Stimulated activated CD8-positive, alpha-beta memory T cell treated with anti-CD3 and anti-CD28 coated beads, Interleukin-7, amount 100 ng/mL, for 1 hour (primary cell): ENCODE measurements at places on chromosomes 7 and 10.

DNA sequence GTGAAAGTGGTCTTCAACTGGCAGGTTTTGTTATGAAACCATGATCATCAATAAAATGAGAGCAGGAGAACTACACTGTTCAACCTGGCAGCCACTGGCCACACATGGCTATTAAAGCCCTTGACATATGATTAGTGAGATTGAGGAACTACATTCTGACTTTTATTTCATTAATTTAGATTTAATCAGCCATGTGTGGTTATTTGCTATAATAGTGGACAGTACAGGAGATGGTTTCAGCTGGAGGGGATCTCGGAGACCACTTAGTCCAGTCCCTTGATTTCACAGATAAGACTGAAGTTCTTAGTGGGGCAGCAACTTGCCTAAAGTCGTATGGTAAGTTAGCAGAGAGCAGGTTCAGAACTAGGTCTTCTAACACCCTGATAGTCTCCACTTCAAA is 111.7 kb upstream of the BMPER start:
- no peak for DNase-seq

- no peak for DNase-seq
Measured at GRCh38 chr10:112141292-112141691, 42.3 kb downstream of the GPAM start.

GRCh38 chr7:151185762-151186639 is 1.0 kb downstream of the ASB10 start:
- no peak for DNase-seq

DNA sequence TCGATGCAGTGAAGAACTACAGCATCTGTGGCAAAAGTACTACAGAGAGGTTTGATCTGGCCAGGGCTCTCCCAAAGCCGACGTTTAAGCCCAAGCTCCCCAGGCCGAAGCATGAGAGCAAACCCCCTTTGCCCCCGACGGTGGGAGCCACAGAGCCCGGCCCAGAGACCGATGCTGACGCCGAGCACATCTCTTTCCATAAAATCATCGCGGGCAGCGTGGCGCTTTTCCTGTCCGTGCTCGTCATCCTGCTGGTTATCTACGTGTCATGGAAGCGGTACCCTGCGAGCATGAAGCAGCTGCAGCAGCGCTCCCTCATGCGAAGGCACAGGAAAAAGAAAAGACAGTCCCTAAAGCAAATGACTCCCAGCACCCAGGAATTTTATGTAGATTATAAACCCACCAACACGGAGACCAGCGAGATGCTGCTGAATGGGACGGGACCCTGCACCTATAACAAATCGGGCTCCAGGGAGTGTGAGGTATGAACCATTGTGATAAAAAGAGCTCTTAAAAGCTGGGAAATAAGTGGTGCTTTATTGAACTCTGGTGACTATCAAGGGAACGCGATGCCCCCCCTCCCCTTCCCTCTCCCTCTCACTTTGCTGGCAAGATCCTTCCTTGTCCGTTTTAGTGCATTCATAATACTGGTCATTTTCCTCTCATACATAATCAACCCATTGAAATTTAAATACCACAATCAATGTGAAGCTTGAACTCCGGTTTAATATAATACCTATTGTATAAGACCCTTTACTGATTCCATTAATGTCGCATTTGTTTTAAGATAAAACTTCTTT is 2.3 kb downstream of the LRRTM3 start:
- no peak for DNase-seq

DNA sequence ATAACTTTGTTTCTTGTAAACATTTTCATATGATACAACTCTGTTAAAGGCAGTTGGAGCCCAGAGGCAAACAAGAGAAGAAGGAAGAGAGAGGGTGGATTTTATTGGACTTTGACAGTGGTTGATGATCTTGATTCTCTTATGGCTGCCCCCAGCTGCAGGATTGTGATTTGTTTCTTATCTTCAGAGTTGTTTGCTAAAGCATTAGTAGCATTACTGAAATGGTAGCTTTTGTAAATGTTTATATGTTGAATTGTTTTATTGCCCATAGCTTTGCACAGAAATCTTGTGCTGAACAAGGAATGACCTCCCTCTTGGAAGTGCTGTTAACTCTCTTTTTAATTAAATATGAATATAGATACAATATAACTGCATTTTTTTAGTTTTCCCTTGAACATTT is 309.4 kb downstream of the AUTS2 start:
- no peak for DNase-seq

GRCh38 chr10:75097666-75098285 is 13.7 kb upstream of the SAMD8 start:
- no peak for DNase-seq

DNA sequence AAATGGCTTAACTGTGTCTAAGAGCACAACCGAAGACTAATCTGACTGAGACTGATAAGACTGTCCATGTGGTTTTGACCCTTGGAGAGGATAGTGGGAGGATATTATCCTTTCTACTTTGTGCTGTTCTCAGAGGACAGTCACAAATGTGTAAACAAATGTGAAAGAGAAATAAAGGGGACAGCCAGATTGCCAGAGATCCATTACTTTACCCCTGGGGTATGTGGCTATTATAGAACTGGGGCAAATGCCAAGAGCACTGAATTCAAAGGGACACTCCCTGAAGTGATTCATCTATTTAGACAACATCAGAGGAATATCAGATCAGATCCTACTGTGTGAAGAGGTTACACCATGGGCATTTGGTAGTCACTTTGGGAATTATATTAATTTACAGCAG is 154.7 kb downstream of the RNLS start:
- DNase-seq = no peak

DNA sequence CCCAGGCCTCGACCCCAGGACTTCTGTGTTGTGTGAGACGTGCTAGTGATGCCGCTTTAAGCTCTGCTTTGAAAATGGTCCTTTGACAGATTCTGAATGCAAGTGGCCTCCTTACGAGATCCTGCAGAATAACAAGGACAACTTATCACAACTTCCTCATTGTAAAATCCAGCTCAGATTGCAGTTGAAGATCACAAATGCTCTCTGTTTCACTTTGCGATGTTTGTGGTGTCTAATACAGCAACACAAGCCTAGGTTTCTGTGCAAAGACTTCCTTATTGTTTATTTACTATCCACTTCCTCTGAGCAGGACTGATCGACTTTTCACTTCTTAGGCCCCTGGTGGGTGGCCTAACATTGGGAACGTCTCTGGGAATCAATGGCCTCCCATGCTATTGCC is 31.7 kb upstream of the INSIG1 start:
- no peak for DNase-seq

- no peak for DNase-seq
Measured at GRCh38 chr7:154783281-154783909, 219.5 kb downstream of the PAXIP1 start.

GRCh38 chr10:15879663-15880062 is 19.4 kb upstream of the MINDY3 start:
- DNase-seq = no peak

DNA sequence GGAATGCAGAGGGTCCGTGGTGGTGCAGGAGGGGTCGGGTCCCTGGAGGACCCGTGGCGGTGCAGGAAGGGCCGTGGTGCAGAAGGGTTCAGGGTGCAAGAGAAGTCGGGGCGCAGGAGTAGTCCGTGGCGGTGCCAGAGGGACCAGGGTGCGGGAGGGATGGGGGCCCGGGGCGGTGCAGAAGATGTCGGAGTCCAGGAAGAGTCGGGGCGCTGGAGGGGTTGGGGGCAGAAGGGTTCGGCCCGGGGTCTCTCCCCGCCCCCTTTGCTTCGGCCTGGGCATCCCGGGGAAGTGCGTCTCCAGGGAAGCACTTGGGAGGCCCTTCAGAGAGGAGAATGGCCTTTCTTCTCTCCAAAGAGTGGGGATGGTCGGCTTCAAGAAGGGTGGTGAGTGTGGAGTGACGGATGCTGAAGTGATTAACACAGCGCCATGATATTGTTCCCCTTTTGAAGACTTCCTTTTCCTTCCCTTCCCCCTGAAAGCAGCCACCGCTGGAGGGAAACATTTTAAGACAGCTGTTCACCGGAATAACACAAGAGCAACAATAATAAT is 997 bp downstream of the WDR37 start:
- DNase-seq = no peak

GRCh38 chr7:134364619-134365037 is 47.9 kb upstream of the SLC35B4 start:
- no peak for DNase-seq

- DNase-seq = no peak
Measured at GRCh38 chr7:30990673-30991170, 27.0 kb downstream of the GHRHR start.

DNA sequence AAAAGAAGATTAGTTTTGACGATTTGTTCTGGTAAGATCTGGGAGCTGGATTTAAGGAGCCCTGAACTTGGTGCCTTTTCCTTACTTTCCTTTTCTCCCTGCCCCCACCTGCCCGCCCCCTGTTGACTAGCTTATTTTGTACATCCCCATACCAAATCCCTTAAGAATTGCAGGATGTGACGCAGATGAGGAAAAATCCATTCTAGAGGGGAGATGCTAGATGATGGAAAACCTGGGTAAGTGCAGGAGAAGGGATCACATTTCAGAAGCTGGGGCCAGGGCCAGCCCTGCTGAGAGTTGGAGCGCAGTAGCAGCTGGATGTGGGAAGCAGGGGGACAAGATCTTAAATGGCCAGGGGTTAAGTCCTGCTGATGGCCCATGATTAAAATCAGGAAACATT is 93.9 kb downstream of the CCDC3 start:
- DNase-seq = no peak

DNA sequence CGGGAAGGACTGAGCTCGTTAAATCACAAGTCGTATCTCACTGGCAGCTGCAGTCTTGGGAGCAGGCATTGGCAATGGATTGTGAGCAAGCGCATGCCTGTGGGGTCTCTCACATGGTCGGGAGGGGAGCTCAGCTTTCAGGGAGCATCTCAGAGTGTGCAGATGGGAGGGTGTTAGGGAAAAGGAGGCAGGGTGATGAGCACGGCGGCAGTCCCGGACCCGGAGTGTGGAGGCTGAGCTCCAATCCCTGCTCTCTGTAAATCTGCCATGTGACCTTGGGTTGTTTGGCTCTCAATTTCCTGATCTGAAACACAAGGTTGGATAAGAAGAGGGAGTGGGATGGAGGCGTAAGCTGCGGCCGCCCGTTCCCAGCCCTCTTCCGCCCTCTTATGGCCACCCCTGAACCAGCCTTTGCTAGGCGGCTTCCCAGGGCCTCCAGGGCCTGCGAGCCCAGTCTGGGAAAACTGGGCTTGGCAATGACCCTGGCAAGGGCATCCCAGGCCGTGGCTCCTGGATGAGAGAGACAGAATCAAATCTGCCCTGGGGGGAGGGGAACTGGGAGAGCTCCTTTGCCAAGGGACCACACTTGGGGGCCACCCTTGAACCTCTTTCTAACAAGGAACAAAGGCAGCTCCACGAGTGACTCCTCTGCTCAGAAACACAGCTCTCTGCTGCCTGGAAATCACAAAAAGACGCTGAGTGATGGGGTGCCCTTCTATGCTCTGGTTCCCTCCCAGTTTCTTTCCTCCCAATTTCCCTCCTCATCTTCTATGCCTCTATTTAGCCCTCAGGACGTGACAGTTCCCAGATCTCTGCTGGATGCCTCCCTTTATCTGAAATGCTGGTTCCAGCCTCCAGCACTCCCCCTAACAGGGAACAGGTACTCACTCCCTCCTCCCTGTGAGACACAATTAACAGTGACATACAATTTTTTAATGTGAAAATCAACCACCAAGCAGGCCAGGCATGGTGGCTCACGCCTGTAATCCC is 41.7 kb upstream of the LOXL4 start:
- DNase-seq = no peak

DNA sequence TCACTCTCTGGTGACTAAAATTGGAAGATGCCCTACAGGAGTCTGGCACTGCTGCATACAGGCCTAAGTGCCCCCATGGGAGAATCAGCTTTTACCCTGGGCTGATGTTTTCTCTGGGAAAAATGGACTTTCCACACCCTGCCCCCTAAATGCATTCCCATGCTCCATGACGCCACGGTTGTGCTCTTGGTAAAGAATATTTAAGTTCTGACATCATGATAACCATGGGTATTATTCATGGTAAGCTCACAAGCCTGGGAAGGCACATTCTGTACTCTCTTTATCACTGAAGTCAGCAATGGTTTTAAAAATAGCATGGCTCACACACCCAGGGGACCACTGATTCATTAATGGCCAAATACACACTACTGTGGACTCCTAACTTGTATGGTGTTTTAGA is 43.4 kb downstream of the HIPK2 start:
- no peak for DNase-seq

DNA sequence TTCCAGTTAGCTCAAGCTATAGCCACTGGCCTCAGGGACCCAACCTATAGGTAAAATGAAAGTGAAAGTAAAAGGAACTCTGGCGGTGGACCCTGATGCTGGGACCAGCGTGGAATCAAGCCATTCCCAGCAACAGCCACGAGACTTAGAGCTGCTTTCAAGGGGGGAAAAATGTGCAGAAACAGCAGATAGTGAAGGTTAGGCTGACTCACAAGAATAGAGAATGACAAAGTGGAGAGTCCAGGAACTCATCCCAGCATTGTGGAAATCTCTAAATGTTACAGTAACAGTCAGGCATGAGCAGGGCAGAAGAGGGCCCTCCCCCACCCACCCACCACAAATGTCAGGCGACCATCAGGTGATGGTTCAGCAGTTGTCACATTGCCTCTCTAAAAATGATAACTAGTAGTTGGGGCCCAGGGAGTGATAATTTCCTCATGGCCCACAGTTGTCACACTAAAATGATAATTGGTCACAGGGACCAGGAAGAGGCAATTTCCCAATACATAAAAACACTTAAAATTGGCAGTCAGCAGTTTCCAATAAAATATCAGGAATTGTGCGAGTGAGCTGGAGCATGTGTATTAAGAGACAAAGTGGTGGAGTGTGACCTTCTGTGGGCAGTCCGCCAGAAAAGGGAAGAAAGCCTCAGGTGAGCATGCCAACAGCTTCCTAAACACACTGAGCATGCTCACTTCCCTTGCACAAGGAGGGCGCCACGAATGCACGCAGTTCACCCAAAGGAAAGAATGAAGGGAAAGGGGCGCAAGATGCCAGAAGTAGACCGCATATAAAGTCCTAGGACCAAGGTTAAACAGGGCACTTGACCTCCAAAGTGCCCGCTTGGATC is 129.8 kb upstream of the PPP1R3A start:
- DNase-seq = no peak

DNA sequence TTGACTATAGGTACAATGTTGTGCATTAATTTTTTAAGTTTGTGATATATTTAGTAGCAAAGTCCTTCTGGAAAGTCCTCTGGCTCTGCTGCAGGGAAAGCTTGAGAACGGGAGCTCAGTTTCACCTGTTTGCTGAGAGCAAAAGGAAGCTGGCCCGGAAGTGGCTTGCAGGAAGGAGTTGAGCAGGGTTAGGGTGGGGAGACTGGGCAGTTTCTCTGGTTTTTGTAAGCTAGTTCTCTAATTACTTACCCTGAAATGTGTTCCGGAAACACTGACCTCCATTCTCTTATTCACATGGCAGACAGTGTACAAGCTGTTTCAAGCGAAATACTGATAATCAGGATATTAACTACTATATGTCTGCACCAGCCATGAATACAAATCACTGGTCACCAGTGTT is 22.3 kb downstream of the MAP3K8 start:
- no peak for DNase-seq
